ENCODE measurements at places on chromosomes 5 and 9.

- DNase-seq, result no peak
These were observed 62.5 kb downstream of the HSPA4 start for GRCh38 chr5:133114166-133114932.

- no peak for DNase-seq
These were observed 41.4 kb upstream of the FAT2 start for GRCh38 chr5:151632524-151632923.

DNA sequence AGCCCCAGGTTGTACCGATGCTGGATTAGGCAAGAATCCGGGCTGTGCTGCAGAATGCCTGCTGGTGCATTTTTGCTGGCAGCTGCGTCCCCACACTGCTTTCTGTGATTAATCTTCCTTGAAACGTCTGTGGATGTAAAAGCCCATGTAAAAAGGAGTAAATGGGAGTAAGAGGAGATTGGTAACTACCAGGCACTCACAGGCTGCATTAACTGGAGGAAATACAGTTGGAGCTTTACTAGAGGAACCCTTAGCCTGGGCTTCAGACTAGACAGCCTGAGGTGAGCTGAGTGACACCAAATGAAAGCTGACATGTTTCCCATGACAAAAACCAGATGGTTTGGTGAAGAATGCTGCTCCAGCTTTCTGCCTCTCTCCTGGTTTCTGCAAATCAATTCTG, 190.4 kb upstream of the GAS1 start:
- DNase-seq, result no peak

DNA sequence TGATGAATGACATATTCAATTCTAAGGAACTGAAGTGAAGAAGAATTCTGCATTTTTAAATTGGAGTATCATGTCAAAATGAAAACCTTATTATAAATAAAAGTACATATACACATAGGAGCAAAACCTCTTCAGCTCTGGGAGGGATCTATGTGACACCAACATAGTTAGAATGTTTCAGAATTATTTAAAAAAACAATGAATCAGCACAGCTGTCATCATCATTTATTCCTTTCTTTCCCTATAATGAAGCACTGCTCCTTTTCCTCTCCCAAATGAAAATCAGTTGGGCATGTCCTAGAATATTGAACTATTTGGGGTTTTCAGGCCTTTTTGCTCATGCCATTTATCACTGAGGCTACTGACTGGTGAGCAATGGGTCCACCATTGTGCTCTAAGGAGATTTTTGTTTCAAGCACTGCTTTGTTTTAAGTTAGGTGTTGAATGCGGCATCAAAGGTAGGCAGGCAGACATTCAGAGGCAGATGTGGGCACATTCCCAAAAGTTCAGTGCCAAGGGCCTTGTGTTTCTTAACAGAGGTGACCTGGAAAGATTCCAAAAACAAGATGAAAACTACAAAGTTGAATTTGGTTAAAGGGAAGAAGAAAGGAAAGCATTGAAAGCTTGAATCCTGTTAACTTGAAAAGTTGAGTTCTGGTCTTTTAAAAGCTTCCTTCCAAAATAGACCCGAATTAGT, 126.4 kb upstream of the ADAMTSL1 start:
- no peak for DNase-seq

GRCh38 chr5:89309268-89309667, 426.3 kb upstream of the MEF2C start:
- no peak for DNase-seq

DNA sequence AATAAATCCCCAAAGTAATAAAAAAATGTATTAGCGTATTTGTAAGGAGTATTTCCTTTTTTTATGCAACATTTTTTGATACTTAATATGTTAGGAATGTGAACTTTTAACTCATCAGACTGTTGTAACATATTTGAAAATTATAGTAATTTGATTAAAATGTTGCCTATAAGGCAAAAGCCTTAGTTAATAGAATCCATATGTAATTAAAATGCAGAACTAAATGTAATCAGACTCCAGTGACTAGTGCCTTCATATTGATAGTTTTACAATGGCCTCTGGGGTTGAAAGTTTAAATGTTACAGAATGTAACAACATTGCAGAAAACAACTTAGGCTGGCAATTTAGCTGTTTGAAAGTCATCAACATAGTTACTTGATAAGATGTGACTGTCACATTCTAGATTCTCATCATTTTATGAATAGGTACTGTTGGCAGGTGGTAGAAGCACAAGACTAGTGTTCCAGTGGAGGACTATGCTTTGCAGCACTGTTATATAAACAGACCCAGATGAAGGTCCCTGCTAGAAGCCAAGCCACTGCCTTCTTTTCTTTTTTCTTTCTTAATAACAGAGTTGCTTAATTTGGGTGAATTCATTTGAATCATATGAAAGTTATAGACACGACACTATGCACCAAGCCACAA, 382.9 kb downstream of the CCDC171 start:
- DNase-seq, result no peak

All from H1 (cell line).